ENCODE measurements at places on chromosomes 4 and X. TPM values are rescaled to one million over a fixed set of nuclear protein-coding genes. Genes with fewer than 3 reads are reported as not detected.

The PTPN13 gene
- total RNA-seq: 3.1 TPM

DNA sequence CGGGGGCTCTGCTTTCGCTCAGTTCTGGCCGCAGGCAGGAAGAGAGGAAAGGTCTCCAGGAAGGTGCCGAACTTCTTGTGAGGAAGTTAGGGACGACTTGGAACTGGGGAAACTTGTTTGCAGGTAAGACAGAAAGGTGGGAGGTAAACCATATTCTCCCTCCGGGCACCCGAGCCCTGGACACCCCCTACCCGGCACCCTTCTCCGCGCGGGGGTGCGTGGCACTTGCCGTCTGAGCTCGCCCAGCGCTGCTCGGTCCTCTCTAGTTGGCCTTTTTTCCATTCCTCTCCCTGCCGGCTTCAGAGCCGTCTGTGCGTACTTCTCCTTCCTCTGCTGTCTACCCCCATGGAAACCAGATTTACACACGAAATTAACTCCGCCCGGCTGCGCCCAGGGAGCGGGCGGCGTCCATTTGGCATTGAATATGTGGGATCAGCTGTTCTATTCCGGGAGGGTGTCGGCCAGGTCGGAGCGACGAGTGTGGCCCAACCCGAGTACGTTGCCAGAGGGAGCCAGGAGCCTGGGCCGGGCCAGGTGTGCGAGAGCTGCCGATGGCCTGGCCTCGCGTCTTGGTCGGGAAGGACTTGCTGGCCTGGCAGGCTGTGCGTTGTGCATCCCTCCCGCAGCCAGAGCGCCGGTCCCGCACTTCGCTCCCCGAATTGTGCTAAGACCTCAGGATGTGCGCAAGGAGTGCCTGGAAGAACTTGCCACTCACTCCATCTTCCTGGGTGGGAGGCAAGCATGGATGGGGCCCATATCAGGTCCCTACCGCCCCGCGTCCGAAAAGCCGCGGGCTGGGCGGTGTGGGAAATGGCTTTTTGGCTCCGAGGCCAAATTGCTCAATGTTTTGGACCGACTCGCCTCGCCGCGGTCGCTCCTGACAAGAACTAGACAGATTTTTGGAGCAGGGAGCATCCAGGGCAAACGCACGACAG is 1.7 kb downstream of the PDGFRA start:
- DNase-seq: peak; percentile 77

GRCh38 chr4:143643399-143643798 is 57.1 kb downstream of the FREM3 start:
- DNase-seq: no peak

The MAGEA1 gene
- not detected for total RNA-seq

- no peak for DNase-seq
These were observed 124.6 kb downstream of the NDST3 start for GRCh38 chr4:118158763-118159375.

The DEFB131A gene
- not detected for total RNA-seq

DNA sequence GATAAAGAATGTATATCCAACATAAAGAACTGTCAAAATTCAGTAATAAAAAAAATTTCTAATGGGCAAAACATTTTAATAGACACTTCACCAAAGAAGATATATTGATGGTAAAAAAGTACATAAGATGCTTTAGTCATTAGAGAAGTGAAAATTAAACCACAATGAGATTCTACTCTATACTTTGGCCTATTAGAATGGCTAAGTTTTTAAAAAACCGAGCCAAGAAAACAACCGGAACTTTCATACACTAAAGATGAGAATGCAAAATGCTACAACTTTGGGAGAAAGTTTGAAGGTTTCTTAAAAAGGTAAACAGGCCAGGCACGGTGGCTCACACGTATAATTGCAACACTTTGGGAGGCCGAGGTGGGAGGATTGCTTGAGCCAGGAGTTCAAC is 20.8 kb downstream of the CNOT6L start:
- DNase-seq: no peak

- no peak for DNase-seq
These were observed 11.1 kb upstream of the HS3ST1 start for GRCh38 chr4:11439836-11440235.

The GPC4 gene
- 8.9 TPM for total RNA-seq

The GPR34 gene
- 6.4 TPM for total RNA-seq

The FRMPD4 gene
- total RNA-seq: 1.3 TPM

GRCh38 chr4:156473151-156473550 is 498.4 kb downstream of the PDGFC start:
- no peak for DNase-seq

- no peak for DNase-seq
These were observed 63.8 kb upstream of the FAM120C start for GRCh38 chrX:54246866-54247265.

GRCh38 chr4:61246034-61246433 is 45.9 kb downstream of the ADGRL3 start:
- DNase-seq: no peak

The MAB21L2 gene
- 0.11 TPM for total RNA-seq

DNA sequence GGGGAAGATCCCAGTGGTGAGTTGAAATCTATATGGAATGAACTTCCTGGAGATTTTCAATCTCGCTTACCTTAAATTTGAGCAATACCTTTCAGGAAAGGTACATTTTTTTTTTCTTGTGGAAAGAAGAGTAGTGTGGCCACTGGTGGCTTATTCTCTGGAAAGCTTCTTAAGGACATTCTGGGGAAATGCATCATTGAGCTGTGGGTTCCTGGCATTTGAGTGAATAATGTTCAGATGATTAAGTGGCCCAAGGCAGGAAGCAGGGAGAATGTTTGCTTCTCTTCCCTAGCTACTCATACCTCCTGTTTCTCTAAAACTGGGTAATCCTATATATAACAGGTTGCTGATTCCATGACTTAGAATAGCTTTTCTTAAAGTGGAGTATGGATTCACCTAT is 31.8 kb downstream of the STAG2 start:
- no peak for DNase-seq

DNA sequence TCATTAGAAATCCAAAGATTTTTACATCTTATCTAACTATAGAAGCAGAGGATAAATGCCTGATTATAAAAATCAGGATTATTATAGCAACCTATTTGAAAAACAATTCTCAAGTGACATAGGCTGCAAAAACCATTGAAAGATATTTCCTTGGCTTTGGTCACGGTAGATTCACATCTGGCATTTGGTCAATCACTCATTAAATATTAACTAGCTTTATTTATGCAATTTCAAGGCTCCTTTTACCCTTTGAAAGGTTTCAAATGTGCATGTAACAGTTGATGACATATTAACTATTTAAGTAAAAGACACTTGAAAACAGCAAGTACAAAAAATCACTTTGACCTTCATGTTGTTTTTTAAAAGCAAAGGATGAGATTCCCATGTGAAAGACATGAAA is 98.1 kb downstream of the MMRN1 start:
- no peak for DNase-seq

The LNX1 gene
- 10.3 TPM for total RNA-seq

DNA sequence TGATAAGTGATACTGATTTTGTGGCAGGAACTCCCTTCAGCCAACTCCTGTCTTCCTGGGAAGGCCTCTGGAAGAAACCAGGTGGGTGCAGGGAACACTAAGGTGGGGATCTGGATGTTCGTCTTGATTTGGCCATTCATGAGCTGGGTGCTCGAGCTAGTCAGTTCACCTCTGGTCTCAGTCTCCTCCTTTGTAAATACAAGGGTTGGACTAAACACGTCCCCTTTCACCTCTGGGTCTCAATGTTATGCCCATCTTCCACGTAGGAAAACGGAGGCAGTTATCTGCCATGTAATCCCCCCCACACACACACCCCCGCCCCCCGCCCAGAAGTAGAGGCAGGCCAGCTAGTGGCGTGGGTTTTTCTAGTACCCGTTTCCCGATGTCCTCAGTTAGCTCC is 4.1 kb upstream of the RS1 start:
- no peak for DNase-seq

- DNase-seq: no peak
These were observed 346.4 kb upstream of the FAM241A start for GRCh38 chr4:111798840-111799239.

DNA sequence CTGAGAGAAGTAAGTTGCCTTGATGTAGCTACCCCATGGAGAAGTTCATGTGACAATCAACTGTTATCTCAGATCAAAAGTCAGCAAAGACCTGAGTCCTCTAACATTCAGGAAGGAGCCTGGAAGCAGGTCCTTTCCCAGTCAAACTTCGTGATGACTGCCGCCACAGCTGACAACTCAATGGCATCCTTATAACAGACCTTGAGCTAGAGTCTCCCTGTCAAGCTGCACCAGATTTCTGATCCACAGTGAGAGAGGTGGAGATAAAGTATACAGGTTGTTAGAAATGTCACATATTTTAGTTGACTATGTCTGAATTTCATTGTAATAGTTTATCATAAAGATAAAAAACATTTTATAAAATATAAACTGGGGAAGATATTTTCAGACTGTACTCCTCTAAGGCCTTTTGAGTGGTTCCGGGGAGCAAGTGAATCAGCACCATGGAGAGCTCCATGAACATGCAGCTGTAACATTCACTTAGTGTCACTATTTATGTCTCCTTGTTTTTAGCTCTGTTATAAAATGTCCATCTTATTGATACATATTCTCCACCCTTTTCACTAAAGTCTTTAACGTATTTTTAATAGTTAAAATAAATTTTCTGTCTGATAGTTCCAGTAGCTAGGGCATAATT is 1653.5 kb upstream of the AGA start:
- DNase-seq: no peak

The MAGEA12 gene
- total RNA-seq: not detected

DNA sequence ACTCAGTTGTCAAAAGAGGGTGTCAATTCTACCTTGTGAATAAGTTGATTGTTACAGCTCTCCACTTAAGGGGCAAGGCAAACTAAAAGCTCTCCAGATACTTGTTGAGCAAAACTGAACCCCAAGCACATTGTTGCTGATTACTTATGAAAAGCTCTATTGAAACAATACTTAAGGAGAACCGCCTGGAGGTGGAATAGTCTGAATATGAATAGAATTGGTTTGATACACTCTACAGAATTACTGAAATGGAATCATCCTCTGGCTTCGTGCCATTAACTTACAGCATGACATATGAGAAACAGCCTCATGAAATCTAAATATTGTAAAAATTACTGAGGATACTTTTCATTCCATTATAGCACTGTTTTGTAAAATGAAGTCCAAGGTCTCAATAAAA is 127.0 kb upstream of the SH3RF1 start:
- no peak for DNase-seq

The ABCD1 gene
- 14.7 TPM for total RNA-seq

- no peak for DNase-seq
These were observed 453.9 kb downstream of the PDHA2 start for GRCh38 chr4:96293806-96294205.

GRCh38 chr4:137213372-137214173 is 318.7 kb downstream of the PCDH18 start:
- DNase-seq: no peak

DNA sequence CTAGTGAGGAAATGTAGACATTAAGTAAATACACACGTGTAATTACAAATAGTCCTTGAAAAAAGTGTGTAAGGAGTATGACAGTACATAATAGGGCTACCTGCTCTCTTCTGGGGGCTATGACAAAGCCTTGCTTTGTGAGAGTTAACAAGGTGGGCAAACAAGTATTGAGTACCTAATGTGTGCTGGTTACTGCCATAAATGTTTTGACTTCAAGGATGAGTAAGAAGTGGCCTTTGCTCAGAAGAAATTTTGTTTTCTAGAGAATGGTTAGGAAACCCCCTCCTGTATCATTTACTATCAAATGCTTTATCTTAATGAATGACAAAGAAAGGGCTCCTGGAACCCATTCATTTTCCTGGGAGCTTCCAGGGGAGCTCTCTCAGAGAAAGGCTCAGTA is 167.0 kb upstream of the CASK start:
- no peak for DNase-seq

- DNase-seq: no peak
These were observed 21.0 kb downstream of the MAOA start for GRCh38 chrX:43676971-43677572.

The GK2 gene
- total RNA-seq: not detected

The FOXR2 gene
- total RNA-seq: not detected

DNA sequence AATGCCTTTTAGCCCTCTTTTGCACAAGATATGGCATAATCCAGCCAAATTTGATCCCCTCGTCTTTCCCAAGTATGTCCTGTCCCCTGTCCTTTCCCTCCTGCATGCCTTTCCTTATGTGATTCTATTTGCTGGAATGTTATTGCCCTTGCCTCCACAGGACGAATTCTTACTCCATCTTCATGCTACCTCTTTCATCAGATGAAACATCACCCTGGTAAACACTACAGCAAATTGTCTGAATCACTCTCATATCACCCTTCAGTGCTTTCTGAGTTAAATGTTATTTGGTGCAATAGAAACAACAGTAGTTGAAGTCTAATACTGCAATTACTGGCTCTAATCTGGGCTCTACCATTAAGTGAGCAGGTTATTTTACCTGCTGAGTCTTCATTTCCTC is 52.2 kb upstream of the FAT1 start:
- DNase-seq: no peak

DNA sequence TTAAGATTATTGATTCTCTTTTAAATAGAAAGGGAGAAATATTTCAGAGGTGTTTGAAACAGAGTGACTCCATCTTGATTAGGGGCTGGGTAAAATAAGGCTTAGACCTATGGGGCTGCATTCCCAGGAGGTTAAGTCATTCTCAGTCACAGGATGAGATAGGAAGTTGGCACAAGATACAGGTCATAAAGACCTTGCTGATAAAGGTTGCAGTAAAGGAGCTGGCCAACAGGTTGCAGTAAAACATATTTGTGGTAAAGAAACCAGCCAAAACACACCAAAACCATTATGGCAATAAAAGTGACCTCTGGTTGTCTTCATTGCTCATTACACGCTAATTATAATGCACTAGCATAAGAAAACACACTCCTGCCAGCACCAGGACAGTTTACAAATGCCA is 165.0 kb downstream of the SPIN4 start:
- DNase-seq: no peak

DNA sequence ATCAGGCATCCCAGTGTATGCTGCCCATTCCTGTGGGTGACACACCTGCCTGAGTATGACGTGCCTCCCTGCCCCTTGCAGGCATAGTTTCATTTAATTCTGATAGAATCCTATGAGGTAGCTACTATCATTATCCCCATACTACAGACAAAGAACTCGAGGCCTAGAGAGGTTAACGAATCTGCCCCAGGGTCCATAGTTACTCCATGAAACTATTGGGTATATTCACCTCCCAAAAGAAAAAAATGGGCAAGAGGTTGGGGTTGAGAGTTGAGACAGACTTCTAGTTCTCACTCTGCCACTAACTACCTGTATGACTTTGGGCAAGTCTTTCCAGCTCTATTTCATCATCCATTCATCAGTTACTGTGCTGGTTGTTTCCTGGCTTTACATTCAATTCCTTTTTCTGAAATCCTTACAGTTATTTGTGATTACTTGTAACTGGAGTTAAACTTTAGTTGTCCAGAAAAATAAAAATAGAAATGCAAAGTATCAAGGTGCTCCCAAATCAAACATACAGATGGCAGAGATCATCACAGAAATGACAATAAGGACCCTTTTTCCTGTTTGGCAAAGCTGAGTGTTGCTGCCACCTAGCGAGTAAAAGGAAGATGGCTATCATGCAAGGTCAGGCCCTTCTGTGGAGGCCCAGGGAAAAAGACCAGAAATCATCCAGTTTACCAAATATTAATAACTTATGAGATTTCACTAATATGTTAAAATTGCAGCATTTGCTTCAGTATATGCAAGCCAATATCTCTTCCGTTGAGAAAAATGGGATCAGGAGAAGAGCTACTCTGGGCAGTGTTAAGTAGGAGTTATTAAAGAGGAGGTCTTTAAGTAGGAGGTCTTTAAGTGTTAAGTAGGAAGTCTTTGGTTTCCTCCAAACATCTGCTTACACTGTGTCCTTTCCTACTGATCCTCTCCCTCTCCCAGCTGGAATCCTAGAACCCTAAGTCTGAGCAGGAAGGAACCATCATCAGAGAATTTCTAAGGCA is 17.1 kb upstream of the MAP7D3 start:
- no peak for DNase-seq

The PGAM4 gene
- not detected for total RNA-seq

- DNase-seq: no peak
These were observed 201.3 kb upstream of the GNPDA2 start for GRCh38 chr4:44927399-44928380.
